ENCODE measurements at places on chromosomes 2 and 18.

- DNase-seq, result no peak
Measured at GRCh38 chr2:112597537-112598322, 13.3 kb downstream of the CHCHD5 start.

- DNase-seq, result no peak
Measured at GRCh38 chr18:60417946-60418345, 45.4 kb upstream of the MC4R start.

DNA sequence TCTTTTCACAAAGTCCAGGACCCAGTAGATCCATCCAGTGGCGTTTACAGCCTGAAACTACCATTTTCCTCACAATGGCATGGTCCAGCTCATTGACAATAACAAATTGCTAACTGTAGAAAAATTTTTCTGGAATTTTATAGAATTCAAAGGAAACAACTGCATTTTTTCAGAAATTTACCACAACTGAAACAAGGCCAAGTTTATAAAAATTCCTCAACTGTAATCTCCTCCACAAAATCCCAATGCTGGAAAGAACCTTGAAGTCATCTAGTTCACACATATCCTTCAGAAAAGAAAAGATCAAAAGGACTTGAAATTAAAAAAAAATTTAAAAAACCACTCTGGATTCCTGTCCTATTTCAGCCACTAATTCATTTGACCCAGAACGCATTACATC is 226.0 kb upstream of the CTAGE1 start:
- no peak for DNase-seq

DNA sequence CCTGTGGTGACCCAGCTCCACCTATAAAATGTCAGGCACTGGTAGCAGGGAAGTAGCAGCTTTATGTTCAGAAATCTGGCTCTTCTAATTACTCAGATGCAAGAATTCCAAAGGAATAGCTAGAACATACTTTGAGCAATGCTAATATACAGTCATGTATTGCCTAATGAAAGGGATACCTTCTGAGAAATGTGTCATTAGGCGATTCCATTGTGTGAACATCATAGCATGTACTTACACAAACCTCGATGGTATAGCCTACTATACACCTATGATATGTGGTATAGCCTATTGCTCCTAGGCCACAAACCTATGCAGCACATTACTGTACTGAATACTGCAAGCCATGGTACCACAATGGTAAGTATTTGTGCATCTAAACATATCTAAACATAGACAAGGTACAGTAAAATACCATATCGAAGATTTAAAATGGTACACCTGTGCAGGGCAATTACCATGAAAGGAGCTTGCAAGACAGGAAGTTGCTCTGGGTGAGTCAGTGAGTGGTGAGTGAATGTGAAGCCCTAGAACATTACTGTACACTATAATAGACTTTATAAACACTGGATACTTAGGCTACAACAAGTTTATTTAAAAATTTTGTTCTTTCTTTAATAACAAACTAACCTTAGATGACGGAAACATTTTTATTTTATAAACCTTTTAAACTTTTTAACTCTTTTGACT is 50.3 kb upstream of the ETAA1 start:
- DNase-seq, result no peak

DNA sequence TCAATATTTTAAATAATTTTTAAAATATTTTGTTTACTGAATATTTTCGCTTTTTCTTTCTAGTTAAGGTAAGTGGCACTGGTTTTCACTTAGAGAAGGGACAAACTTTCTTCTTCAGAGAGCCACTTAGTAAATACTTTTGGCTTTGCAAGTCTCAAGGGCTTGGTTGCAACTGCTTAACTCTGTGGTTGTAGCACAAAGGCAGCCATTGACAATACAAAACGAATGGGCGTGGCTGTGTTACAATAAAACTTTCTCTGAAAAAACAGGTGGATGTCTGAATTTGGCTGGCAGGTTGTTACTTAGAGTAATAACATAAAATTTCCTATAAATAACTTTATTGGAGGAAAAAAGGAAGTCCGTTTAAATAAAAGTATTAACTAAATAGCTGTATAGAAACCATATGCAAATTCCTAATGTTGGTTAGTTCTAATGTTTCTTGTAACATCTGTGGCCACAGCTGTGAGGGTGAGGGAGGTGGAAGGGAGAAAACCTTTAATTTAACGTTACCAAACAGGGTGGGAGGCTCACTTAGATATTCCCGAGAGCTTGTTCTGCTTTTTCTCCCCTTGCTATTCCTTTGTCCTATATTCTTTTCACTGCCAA is 62.4 kb upstream of the TNP1 start:
- no peak for DNase-seq

- DNase-seq, result no peak
Measured at GRCh38 chr2:203225423-203226039, 13.3 kb upstream of the CYP20A1 start.

- DNase-seq, result no peak
Measured at GRCh38 chr2:6254441-6254840, 562.3 kb downstream of the SOX11 start.

Data from gastrocnemius medialis (tissue), 4 donors.